ENCODE measurements at places on chromosomes 3 and 15.

DNA sequence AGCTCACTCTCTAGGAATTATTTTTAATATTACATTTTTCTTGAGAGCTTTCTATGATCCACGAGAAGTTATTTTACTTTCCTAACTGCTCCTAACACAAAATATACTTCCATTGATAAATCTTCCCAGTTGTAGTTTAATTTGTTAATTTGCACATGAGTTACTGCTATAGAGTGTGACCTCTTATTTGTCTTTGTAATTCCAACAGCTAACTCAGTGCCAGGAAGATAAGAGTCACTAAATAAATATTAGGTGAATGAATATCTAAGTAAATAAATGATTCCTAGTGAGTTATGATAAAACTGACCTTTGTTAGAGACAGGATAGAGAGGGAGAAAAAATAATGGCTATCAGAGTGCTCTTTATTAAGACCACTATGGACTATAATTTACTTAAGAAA, 319.9 kb downstream of the NAALADL2 start:
- no peak for DNase-seq

DNA sequence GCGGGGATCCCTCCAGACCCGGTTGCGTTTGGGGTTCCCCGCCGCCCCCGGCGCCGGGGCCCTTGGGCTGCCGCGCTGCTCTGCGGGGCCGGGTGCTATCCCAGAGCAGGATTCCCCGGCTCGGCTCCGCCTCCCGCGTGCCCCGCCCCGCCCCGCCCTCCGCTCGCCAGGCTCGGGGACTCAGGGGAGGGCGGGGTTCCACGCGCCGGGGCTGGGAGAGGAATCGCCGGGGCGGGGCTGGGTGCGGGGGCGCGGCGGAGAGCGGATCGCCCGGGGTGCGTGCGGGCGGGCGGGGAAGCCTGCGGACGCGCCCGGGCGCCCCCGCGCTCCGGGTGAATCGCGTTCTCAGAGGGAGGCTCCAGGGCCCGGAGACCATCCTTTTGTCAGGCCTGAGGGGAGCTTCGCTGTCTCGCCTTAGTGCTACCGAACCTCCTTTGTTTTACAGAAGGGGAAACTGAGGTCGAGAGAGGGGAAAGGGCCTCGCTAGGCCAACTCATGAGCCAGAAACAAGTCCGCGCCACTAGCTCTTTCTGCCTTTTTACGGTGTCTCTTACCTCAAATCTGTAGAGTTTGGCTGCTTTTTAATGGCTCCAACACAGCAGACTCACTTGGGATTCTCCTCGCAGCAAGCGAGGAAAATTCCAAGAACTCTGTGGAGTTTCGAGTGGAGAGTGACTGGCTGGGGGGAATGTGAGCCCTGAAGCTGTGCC, at the start of gene TMEM158:
Gene TMEM158 (minus strand): TSS at position 82 of the 710 bp plus-strand sequence. CDS start 260 bp downstream, outside the sequence.
- peak; percentile 97 for DNase-seq

GRCh38 chr15:85667491-85668424, 127.0 kb downstream of the KLHL25 start:
- DNase-seq = peak; percentile 84

GRCh38 chr3:77859156-77859555, 819.3 kb downstream of the ROBO2 start:
- DNase-seq = no peak

DNA sequence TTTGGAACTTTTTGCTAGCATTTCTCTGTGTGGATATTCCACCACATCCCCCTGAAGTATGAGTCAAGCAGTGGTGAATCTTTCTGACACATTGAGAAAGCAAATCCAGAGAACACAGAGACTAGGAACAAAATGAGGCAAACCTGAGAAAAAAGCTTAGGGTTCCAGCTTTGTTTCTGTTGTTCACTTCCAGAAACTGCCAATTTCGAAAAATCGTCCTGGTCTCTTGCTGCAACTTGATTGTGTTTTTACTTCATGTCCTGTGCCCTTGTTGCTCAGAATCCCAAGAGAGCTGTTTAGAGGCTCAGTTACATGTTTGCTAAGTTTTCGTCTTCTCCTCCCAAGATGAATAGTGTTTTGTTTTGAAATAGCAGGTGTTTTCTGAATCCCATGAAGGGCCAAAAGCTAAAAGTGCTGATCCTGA, 13.7 kb downstream of the MAP2K1 start:
- no peak for DNase-seq

DNA sequence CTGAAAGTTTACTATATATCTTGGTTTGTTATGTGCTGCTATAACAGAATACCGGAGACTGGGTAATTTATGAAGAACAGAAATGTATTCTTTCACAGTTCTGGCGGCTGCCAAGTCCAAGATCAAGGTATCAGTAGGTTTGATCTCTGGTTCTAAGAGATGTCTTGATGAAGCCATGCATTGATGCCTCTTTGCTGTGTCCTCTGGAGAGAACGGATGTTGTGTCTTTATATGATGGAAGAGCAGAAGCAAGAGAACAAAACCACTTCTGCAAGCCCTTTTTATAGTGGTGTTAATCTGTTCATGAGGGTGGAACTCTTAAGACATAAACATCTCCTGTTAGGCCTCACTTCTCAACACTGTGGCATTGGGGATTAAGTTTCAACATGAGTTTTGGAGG, 62.7 kb downstream of the TCF12 start:
- no peak for DNase-seq

GRCh38 chr3:52333869-52334557, 17.9 kb downstream of the DNAH1 start:
- no peak for DNase-seq

GRCh38 chr15:92049290-92049989, 195.9 kb downstream of the SLCO3A1 start:
- DNase-seq = no peak

- peak; percentile 23 for DNase-seq
Observed at GRCh38 chr3:178083906-178084866, 452.1 kb upstream of the KCNMB2 start.

DNA sequence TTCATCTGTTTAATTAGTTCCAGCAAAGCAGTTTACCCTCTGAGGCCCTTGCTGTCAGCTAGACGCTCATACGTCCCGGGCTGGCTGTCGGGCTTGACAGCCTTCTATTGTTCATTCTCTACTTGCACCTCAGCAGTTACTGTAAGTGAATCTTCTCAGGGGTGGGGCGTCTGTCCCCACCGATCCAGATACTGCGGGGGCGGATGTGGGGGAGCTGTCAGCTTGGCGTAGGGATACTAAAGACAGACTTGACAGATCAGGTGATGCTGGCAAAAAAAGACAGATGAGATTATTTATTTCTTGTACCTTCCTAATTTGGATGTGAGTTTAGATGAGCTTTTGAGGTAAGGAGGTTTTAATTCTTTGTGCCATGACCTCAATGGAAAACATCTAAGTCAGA, 315.3 kb downstream of the NR2F2 start:
- no peak for DNase-seq

GRCh38 chr3:10437995-10438901, 67.1 kb downstream of the ATP2B2 start:
- DNase-seq = peak; percentile 62

DNA sequence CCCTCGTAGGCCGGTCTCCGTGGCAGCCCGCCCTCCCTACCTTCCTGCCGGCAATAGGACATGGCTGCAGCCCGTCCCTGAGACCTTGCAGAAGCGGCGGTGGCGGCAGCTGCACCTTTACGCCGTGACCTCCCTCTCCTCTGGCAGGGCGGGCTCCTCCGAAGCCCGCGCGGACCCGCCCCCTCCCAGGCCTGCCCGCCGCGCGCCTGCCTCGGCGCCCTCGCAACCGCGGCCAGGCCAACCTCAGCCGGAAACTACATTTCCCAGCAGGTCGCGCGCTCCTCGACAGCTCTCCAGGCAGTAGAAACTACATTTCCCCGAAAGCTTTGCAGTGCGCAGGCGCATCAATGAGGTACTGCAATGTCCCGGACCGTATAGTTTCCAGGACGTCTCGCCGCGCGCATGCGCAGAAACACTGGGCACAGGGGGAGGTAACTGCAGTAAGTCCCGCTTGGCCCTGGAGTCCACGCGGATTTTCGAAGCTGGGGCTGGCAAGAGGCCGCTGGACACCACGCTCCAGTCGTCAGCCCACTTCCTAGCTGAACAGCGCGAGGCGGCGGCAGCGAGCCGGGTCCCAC, at the start of the genes CHCHD4 and TMEM43:
Gene CHCHD4 (minus strand): TSS at position 256 of the 578 bp plus-strand sequence. CDS start 194 bp downstream, at position 62.
Gene TMEM43 (plus strand): TSS at position 438 of the 578 bp plus-strand sequence. CDS start 142 bp downstream, outside the sequence.
- DNase-seq = peak; percentile 99

- DNase-seq = no peak
Observed at GRCh38 chr3:134680796-134681521, 30.1 kb upstream of the KY start.

DNA sequence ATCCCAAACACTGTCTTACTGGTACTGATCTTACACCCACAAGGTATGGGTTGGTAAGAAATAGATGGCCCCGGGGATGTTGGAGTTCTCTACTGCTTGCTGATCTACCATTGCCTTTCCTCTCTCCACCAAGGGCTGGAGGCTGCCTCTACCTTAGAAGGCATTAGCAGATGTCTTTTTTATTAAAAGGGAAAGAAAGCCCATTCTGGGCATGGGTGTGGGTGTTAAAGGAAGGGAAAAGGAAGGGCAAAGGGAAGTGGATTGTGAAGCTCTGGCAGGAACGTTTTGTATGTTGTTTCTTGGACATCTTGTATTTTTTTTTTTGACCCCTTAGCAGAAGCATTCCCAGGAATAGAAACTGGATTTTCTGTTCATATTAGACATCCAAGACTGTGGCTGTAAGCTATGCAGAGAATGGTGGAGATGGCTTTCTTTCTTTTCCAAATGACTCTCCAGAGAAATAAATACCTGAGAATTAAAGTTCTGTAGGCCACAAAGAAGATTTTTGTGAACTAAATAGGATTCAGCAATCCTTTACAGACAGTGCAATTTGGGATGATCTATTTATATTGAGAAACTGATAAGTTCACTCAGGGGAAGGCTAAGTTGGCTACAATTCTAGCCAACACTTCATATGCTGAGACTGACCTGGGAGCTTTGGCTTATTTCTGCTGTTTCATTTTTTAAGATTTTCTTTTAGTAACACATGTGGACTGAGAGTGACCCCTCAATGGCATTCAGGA, 108.8 kb downstream of the TOP2B start:
- no peak for DNase-seq

DNA sequence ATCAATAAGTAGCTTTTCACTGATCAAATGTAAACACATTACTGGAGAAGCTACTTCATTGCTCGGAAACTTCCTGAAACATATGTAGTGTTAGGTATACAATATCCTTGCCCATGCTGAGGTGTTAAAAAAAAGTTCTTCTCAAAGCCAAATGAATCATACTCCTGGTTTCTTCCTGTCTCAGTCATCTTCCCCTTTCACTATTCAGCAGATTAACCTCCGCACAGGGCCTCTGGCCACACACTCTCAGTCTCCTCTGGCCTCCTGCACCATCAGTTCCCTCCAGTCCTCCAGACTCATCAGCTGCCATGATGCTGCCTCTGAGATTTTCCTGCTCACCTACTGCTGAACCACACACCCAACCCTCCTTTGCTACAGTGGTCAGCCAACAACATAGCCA, 70.5 kb upstream of the BOC start:
- DNase-seq = no peak

- DNase-seq = no peak
Observed at GRCh38 chr3:159664653-159665052, 324.0 kb upstream of the IL12A start.

DNA sequence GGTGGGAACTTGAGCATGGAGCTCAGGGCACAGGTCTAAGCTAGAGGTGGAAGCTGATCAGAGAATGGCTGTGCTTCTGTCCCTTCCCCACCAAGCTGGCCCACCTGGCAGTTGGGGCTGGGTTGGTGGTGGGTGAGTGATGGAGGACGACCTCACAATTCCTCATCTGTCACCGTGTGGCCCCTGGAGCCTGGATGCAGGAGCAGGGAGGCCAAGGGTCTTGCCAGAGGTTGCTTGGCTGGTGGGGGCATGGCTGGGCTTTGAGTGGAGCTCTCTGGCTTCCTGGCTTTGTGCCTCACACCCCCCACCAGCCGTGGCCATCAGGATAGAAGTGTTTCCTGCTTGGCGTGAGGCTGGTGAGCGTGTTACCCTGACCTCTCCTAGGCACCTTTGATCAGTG, 36.0 kb downstream of the FBLN2 start:
- no peak for DNase-seq

- no peak for DNase-seq
Observed at GRCh38 chr3:61092870-61093269, 158.4 kb downstream of the FHIT start.

GRCh38 chr3:141143517-141143916, 88.1 kb upstream of the PXYLP1 start:
- no peak for DNase-seq

GRCh38 chr3:197083486-197083885, 53.9 kb upstream of the MELTF start:
- peak; percentile 83 for DNase-seq

GRCh38 chr15:42650208-42651066, 75.0 kb downstream of the STARD9 start:
- DNase-seq = peak; percentile 85

DNA sequence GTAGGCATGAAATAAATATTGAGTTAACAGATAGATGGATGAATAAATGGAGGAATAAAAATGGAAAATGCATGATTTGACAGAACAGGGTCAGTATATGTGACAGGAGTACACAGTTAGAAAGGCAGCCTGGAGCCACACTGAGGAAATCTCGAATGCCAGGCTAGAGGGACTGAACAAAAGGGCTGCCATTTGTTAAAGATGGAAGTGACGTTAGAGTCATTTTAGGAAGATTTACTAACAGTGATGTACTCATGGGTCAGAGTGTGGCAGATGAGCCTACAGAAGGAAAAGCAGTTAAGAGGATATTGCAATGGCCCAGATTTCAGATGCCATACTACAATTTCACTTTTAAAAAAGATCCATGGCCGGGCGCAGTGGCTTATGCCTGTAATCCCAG, 7.4 kb upstream of the TMPRSS7 start:
- DNase-seq = no peak

- no peak for DNase-seq
Observed at GRCh38 chr3:123424321-123424998, 24.4 kb downstream of the ADCY5 start.

DNA sequence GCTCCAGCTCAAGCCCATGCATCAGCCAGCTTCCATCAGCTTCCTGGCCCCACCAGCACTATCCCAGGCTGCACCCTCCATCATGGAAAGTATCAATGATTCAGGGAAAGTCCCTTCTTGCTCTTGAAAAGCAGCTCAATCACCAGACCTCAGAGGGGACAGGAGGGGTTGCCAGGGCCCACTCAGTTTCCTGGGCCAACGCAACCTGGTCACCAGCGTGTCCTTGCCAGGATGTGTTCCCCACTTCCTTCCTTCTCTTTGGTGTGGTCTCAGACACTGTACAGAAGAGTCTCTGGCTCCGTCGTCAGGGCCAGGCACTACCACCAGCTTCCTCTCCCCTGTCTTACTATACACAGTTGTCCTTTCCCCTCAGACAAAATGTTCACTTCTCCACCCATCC, 3.0 kb downstream of the HDC start:
- DNase-seq = no peak

DNA sequence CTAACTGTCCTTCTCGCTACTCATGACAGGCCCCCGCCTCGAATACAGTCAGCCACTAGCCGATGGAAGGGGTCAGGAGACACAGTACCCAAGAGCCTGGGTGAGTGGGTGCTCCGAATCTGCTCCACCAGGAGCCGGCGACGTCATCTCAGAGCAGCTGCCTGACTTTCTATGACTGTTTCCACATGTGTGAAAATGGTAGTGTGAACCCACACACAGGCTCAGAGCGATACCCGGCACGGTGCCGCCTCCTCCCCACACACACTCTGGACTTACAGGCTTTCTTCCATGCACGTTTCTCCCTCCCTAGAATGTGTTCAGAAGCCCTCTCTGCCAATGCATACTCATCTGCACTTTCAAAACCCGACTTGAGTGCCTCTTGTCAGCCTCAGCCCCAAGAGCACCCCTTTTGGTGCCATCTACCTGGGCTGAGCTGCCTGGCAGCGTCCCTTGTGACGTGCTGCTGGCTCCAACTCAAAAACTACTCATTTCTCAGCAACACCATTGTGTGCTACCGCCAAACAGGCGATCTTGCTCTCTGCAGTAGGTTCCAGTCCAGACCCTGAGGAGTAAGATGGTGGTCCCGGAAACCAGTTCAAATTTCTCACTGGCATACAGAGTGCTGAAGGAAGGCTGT, 29.7 kb downstream of the VGLL4 start:
- peak; percentile 37 for DNase-seq

All from AG20443 (cell line).